GM04504 (cell line): ENCODE measurements at places on chromosomes 3 and 15.

DNA sequence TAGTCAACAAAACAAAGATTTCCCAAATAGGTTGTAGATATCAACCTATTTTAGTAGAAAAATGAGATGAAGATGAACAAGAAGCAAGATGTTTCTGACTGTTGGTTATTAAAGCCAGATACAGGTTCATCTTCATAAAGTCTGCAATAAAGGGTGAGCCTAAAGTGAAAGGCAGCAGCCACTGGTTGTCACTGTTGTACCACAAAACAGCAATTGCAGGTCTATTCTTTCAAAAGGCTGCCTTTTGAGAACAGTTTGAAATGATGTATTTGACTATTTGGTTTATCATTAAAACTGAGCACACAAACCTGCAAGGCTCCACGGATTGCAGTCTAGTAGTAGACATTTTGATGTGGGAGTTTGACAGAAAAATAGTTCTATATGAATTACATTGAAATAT, 543.4 kb downstream of the GBE1 start:
- DNase-seq = no peak

DNA sequence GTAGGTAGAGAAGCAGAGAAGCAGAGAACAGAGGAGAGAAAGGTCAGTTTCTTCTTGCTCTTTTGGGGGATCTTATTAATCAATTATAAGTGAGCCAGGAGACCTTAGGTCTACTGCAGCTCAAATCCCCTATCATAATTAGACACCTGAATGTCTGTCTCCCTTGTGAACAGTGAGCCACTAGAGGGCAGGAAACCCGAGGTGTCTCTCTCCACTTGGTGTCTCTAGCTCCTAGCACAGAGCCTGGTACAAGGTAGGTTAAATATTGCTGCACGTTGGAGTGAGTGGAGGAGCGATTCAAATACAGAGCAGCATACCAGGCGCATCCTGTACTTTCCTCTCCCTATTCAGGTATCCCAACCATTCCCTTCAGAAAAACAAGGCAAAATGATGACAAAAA, 2.0 kb upstream of the ST8SIA2 start:
- no peak for DNase-seq

DNA sequence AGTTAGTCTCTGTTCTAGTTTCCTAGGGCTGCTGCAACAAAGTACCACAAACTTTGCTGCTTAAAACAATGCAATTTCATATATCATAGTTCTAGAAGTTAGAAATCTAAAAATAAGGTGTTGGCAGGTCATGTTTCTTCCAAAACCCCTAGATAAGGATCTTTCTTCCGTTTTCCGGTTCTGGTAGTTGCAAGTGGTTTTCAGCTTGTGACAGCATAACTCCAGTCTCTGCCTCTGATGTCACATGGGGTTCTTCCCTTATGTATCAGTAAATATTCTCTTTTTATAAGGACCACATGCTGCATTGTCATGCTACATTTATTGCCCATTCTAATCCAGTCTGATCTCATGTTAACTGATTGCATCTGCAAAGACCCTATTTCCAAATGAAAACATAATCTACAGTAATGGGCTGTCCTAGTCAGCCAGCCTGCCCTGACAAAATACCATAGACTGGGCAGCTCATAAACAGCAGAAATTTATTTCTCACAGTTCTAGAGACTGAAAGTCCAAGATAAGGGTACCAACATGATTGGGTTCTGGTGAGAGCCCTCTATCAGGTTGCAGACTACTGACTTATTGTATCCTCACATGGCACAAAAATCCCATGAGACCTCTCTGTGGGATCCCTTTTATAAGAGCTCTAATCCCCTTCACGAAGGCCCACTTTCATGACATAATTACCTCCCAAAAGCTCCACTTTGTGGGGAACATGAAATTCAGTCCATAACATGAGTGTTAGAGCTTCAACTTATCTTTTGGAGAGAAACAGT, 642.0 kb upstream of the NAALADL2 start:
- no peak for DNase-seq

- peak; percentile 24 for DNase-seq
Measured at GRCh38 chr3:146589899-146590508, 15.1 kb downstream of the PLSCR5 start.

- DNase-seq = no peak
Measured at GRCh38 chr3:73351423-73352071, 273.2 kb downstream of the PDZRN3 start.

DNA sequence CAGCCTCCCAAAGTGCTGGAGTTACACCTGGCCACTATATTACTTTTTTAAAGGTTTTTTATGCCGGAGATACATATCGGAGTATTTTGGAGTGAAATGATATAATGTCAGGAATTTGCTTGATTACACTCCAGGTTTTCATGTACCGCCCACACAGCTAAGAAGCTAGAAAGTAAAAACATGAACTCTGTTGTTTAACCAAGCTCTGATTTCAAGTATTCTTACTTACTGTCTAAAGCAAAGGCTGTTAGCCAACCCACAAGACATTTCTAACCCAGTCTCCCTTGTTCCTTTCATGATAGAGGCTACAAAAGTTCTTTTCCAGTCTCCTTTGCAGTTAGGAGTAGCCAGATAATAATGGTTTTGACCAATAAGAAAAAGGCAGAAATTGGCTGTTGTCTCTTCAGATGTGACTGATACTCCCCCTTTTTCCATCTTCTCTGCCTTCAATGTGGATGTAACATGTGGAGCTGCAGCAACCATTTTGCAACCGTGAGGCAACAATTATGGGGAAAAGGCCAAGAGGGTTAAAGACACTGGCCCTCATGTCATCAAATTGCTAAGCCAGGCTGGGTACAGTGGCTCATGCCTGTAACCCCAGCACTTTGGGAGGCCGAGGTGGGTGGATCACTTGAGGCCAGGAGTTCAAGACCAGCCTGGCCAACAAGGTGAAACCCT, 6.1 kb upstream of the CP start:
- DNase-seq = no peak

DNA sequence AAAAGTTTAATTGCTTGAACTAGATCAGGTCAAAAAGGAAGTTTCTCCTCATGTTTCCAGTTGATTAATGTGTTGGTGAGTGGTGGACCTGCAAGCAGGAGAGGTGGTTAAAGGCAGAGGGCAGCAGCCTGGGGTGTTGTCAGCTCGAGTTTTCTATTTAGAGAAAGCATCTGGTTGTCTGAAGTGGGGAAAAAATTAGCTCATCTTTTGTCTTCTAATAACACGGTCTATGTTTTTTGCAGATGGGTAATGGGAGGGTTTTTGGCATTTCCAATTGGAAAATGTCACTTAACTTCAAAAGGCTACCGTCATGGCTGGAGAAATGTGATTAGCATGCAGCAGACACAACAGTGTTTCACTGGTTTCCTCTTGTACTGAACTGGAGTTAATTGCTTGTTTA, 122.6 kb downstream of the ITPR1 start:
- no peak for DNase-seq

GRCh38 chr3:154730186-154730585, 300.2 kb upstream of the GPR149 start:
- peak; percentile 3 for DNase-seq

- DNase-seq = peak; percentile 17
Measured at GRCh38 chr3:129663045-129663446, 56.6 kb upstream of the PLXND1 start.

GRCh38 chr3:69012800-69013252, 658 bp downstream of the EOGT start:
- no peak for DNase-seq

DNA sequence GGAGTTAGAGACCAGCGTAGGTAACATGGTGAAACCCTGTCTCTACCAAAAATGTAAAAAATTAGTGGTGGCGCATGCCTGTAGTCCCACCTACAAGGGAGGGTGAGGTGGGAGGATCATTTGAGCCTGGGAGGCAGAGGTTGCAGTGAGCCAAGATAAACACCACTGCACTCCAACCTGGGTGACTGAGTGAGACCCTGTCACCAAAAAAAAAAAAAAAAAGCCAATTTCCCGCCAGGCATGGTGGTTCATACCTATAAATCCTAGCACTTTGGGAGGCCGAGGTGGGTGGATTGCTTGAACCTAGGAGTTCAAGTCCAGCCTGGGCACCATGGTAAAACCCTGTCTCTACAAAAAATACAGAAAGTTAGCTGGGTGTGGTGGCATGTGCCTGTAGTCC, 6.9 kb downstream of the CNOT10 start:
- DNase-seq = no peak

DNA sequence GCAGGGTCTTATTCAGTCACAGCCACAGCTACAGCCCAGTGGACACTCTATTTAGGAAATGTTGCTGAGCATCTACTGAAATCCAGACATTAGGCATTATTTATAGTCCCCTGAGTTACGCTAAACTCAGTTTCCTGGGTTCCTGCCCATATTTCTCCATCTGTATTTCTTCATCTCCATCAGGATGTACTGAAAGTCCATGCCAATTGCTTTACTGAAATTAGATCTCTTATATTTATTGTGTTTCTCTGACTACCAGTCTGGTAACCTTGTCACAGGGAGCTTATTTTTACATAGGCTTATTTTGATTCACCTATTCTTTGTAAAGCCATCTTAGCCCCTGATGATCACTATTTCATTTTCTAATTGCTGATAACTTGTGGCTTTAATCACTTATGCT, 223.9 kb downstream of the TLE3 start:
- no peak for DNase-seq

DNA sequence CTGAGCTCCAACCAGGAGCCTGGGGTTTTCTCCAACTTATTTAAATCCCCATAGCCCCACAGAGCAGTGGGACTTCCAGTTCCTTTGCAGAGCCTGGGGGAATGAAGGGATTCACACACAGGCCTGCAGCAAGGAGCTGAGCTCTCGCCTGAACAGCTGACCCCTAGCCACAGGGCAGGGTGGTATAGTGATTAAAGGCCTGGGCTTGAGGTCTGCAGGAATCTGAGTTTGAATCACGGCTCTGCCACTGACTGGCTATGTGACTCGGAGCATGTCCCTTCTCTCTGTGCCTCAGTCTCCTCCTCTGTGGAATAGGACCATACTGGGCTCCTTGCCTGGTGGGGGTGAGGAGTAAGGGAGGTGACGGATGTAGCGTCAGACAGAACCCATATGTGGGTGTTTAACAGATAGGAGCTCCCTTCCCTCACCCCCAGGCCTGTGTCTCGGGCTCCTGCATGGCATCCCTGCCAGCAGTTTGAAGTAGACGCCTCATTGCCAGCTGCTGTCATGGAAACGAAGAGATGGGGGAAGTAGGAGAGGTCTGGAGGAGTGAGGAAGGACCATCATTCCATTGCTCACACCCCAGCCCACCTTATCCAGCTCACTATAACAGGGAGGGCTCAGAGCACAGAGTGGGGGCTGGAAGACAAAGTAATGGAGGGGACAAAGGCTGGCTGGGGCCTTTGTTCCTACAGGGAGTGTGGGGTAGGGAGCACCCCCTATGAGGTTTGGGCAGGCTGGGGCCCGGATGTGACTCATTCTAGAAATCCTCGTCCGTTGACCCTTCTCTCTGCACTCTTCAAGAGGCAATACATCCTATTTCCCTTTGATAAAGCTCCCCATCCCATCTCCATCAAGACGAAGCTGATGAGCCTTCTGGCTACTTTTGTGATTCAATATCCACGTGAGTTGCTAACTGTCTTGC, 14.8 kb downstream of the HRH1 start:
- DNase-seq = no peak

DNA sequence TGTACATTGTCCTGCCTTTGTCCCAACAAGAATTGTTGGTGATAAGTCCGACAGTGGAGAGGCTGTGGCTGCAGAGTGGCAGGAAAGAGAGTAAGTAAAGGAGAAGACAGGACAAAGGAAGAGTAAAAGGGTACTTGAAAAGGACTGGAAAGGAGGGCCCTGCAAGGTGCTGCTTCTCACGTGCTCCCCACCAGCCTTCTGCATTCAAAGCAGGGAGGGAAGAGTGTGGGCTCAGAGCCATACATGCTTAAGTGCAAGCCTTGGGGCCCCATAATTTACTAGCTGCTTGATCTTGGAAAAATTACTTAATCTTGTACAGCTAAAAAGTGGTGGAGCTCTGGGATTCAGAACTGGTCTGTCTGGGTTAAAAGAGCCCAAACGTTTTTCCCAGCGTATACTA, 29.9 kb downstream of the MME start:
- no peak for DNase-seq

DNA sequence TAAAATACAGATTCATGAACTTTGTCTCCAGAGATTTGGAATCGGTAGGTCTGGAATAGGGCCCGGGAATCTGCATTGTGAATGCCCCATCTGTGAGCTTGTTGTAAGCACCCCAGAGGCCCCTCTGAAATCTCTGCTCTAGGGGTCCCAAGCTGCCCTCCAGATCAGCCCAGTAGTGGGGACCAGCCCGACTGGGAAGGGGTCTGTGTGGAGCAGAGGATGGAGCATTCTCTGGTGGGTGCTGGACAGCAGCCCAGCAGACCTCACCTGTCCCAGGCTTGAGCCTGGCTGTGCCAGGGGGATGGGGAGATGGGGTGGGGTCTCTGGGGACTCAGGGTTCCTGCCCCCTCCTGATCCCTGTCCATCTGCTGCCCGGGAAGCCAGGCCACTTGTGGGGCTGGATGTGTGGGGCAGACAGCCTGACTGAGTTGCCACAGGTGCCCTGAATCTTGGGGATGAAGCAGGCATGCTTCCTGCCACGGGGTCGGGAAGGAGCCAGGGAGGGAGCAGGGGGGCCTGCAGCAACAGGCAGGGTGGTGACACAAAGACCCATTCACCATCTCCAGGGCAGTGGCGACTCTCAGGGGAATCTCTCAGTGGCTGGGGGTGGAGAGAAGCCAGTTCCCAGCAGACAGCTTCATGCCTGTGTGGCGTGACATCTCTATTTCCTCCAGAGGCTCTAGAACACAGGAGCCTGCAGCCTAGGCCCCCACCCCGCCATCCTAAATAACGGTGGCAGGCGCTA, 99.3 kb downstream of the WNT7A start:
- DNase-seq = no peak

- DNase-seq = no peak
Measured at GRCh38 chr15:32701863-32702262, 15.9 kb upstream of the GREM1 start.

GRCh38 chr3:45269952-45270351, 43.9 kb upstream of the TMEM158 start:
- DNase-seq = no peak

DNA sequence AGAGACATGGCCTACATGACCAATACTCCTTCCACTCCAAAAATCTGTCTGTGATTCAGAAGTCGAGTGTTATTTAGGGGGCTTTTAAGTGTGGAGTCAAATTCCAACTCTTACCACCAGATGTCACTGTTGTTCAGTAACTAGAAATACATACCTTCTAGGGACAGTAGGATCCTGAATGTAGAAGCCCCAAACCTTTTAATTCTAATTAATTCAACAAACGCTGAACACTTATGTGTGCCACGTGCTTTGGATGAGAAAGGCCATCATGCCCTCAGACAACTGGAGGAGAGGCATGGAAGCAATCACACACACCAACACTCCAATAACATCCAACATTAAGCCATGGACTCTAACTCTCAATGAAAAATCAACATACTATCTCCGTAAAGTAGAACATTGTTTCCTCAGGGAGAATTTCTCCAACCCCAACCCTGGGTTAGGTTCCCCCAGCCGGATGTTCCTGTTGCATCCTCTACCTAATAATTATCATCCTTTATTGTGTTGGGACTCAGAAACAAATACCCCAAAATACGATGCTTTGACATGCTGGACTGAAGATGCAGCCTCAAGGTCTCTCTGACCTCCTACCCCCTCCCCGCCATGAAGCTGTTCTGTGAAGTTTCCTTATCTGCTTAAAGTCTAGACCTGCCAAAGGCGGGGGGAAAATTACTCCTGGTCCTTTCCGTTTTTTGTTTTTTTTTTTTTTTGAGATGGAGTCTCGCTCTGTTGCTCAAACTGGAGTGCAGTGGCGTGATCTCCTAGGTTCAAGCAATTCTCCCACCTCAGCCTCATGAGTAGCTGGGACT, 8.0 kb upstream of the CCDC13 start:
- peak; percentile 40 for DNase-seq

GRCh38 chr3:73423116-73423515, 201.6 kb downstream of the PDZRN3 start:
- no peak for DNase-seq
